ENCODE measurements at places on chromosomes 6 and 20.

DNA sequence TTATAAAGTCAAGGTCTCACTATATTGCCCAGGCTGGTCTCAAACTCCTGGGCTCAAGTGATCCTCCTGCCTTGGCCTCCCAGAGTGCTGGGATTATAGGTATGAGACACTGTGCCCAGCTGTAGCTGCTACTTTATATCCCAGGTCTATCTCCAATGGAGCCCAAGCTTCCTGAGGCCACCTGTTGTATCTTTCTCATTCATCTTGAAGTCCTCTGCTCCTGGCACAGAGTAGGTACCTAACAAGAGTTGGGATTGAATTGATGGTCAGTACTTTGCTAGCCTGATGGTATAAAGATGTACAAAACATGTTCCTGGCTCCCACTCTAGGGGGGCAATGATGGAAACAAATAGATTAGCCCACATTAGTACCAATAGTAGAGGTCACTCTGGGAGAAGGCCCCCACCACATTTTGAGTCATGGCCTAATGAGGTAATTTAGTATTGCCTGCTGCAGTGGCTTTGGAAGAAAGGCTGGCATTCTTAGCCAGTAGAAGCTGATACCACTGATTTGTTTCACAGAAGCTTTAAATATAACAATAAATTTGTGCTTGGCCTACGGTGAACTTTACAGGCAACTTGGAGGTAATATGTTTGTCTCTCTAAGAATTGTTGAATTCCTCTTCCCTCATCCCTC, 5.4 kb downstream of the PTPN1 start:
- ATAC-seq, result no peak

DNA sequence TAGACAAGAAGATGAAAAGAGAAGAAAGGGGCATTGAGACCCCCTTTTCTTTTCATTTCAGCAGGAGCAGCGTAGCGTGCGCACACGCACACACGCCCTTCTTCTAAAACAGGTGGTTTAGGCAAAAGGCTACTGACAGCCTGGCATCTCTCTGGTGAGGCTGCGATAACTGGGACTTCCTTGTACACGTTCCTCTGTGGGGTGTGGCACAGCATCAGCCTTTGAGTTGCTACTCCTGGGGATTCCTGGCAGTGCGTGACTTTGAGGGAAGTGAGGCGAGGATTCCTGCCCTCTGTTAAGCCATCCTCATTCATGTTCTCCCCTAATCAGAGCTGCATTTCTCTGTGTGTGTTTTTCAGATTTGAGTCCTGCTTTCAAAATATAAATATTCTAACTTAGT, 94.7 kb downstream of the TMEM170B start:
- no peak for ATAC-seq

GRCh38 chr6:168506460-168506859, 65.5 kb downstream of the SMOC2 start:
- ATAC-seq, result no peak

DNA sequence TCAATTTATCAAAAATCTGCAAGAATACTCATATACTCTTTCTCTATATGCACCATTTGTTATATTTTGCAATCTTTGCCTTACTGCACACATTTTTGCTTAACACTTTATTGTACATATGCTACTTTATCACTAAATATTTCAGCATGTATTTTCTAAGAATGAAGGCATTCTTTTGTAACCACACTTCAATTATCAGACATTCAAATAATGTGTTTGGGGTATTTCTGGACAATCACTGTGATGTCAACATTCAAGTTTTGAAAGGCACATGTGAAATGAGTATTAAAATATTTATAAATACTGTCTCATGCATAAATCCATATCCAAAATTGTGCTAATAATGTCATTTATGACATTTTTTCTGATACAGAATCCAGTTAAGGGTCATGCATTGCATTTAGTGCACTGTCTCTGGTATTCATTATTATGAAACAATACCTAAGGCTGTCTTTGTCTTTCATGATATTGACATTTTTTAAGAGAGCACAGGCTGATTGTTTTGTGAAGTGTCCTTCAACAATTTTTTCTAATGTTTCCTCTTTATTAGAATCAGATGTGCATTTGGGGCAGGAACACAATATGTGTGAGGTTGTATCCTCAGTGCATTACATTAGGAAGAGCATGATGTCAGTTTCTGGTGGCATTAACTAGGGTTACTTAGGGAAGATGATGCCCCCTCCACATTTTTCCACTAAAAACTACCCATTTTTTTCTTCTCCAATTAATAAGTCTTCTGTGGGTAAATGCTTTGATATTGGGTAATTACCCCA, 105.7 kb downstream of the MTFR2 start:
- ATAC-seq, result no peak

DNA sequence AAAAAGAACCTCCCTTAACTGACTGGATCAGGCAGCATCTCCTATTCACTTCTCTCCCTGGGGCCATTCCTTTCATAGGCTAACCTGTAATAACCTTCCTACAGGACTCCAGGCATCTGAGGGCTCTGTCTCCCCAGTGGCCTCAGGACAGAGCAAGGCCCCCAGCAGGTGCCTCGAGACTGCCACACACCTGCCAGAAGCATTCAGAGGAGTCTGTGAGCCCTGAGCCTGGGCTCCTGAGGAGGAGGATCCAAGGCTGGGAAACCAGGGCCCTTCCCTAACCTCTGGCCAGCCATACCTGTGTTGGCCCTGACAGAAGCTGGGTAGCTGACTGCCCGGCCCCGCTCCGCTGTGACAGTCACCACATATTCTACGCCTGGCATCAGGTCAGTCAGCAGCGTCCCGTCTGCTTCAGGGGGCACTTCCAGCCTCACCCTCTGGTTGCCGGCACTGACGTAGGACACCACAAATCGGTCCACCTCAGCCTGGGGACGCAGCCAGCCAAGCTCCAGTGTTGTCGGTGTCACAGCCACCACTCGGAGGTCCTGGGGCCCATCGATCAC, 20.6 kb downstream of the TNXB start:
- no peak for ATAC-seq

DNA sequence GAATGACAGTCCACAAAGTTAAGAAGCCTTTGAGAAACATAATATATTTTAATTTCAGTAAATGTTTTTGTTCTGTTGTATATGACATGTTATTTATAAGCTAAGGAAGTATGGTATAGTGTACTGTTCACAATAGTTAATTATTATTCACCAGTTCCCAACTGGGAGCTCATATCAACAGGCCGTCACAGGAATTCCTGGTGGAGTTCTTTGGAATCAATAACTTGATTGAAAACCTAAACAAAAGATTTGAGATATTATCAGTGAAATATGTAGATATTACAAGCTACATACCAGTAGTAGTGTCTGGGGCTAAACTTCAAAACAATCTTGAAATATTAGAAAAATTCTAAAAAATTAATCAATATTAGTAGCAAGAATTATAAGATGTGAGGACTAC, 60.3 kb downstream of the NOX3 start:
- ATAC-seq, result no peak

DNA sequence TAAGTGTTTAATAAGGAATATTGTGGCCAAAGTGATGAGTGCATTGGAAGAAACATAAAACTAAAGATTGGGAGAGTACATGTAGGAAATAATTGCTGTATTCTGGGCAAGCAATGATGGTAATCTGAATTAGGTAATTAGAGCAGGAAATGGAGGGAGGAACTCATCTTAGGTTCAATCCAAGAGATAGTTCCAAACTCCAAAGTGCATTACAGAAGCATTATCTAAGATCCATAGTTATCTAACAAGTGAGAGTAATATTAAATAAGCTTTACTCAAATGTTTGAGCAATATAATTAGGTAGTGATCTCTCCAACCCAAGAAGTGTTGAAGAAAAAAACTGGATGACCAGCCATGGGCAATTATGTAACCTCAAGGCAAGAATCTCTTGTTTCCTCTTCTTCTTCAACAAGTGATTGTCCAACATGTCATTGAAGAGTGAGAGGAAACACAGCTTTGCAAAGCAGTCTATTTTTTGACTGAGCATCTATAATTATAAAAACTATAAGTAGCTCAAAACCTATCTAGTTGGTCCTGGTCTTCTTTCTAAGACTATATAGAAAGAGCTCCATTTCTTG, 181.2 kb upstream of the TNFAIP3 start:
- ATAC-seq, result no peak

DNA sequence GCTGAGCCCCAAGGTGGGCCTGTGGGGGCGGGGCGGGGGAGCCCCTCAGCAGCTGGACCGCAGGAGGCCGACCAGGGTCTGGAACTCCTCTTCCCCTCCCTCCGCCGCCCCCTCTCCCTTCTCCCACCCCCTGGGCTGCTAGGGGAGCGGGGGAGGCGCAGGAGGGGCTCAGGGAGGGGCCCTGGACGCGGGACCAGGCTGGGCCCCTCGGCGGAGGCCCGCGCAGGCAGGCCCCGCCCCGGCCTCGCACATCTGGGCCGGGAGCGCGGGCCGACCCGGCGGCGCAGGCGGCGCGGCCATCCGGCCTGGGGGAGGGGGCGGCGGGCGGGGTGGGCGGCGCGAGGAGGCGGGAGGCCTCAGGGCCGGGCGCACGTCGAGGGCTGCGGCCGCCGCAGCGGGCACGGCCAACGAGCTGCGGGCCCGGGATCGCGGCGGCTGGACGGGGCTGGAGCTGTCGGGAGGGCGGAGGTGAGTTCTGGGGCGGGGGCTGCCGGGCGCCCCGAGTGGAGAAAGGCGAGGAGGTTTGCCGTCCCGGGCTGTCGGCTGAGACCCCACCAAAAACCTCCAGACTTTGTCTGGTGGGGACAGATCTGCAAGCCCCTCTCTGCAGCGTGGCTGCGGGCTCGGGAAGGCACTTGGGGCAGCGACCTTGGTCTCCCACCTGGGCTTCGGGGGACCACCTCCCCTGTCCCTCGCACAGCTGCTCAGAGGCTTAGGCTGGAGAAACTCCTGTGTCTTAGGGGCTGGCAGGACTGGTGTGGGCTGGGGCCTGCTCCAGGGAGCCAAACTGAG, at the start of gene HSPA12B:
HSPA12B (plus strand) TSS at position 359 of the 792 bp plus-strand sequence. CDS start 5,990 bp downstream, outside the sequence.
- no peak for ATAC-seq

DNA sequence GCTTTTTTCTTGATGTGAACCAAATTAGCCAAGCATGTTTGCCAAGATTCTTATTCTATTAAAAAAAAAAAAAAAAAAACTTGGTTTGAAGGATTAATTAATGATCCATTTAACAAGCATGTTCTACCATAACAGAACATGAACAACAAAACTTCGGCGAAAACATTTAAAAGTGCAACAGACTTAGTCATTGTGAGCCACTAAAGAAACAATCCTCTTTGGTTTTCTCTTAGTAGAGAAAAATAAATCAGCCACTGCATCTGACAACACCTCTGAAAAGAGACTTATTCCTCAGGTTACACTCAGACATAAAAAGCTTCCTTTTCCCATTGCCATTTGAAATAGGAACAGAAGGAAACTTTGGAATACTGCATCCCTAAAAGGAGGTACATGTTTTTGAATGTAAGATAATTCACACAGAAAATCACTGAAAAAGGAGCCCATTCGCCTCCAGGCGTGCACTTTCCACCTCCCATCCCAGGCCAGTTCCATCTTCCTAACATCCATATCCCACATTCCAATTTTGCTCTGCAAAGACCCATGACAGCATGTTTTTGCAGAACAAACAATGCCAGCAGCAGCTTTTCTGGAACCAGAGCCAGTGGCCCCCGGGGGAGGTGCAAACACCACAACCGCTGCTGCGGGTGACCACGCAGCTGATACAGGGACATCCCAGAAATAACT, 79.5 kb downstream of the ZMYND8 start:
- ATAC-seq, result no peak

DNA sequence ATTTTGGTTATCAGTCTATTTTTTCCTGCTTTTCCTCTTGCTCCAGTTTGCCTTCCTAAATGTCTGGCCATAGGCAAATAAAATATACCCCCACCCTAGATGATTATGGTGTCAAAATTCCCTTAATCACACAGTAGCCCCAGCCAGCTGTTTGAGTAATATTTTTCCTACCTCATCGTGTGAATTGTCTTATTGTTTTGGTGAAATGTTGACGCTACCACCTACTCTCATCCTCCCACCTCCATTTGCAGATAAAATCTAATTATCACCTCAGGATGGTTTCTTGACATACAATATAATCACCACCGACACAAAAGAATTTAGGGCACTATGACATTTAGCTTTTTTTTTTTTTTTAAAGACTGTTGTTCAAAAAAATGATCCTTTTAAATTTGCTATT, 44.1 kb upstream of the FUCA2 start:
- no peak for ATAC-seq

DNA sequence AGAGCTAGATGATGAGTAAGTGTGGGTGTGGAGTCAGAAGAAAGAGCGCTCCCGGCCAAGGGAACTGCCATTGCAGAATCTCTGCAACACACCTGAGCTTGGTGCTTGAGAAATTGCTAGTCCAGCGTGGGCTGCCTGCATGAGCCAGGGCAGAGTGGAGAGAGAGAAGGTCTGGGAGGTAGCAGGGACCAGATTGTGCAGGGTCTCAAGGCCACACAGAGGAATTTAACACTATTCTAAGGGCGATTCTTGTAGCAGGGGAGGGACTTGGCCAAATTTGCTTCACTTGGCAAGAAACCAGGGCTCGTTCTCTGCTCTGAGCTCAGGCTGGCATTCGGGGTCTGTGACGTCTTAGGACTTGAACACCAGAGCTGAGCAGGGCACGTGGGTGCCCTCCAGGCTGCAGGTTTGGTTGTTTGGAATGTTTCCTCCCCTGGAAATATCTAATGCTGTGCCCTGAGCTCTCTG, 53.5 kb downstream of the BCAS4 start:
- peak; percentile 6 for ATAC-seq

- no peak for ATAC-seq
Measured at GRCh38 chr6:131410785-131411184, 162.2 kb upstream of the ARG1 start.

GRCh38 chr6:41936073-41936837, 5.4 kb downstream of the CCND3 start:
- ATAC-seq, result peak; percentile 79

DNA sequence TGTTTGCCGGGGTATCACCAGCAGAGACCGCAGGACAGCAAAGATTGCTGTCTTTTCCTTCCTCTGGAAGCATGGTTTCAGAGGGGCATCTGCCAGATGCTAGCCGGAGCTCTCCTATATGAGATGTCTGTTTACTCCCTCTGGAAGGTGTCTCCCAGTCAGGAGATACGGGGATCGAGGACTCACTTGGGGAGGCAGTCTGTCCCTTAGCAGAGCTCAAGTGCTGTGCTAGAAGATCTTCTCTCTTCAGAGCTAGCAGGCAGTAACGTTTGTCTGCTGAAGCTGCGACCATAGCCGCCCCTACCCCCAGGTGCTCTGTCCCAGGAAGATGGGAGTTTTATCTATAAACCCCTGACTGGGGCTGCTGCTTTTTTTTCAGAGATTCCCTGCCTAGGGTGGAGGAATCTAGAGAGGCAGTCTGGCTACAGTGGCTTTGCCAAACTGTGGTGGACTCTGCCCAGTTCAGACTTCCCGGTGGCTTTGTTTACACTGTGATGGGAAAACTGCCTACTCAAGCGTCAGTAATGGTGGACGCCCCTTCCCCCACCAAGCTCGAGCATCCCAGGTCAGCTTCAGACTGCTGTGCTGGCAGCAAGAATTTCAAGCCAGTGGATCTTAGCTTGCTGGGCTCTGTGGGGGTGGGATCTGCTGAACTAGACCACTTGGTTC, 133.0 kb upstream of the FLRT3 start:
- ATAC-seq, result no peak

DNA sequence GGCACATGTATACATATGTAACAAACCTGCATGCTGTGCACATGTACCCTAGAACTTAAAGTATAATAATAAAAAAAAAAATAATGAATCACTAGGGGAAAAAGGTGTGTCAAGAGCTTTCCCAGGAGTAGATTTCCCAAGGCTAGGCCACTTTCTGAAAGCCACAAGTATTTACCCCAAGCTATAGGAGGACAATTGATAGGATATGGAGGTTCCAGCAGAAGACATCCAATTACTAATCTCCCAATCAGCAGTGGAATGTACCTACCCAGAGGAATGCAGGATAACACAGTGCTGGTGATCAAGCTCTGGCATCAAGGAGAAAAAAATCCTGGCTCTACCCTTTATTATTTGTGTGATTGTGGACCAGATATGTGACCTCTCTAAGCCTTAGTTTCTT, 562.7 kb downstream of the RFPL4B start:
- ATAC-seq, result no peak
